Stimulated activated CD4-positive, alpha-beta T cell treated with anti-CD3 and anti-CD28 coated beads, Interleukin-4, amount 100 ng/mL, for 24 hours (primary cell): ENCODE measurements at places on chromosomes 2 and 18.

- DNase-seq = no peak
These were observed 57.9 kb downstream of the ABCA12 start for GRCh38 chr2:215080545-215080944.

DNA sequence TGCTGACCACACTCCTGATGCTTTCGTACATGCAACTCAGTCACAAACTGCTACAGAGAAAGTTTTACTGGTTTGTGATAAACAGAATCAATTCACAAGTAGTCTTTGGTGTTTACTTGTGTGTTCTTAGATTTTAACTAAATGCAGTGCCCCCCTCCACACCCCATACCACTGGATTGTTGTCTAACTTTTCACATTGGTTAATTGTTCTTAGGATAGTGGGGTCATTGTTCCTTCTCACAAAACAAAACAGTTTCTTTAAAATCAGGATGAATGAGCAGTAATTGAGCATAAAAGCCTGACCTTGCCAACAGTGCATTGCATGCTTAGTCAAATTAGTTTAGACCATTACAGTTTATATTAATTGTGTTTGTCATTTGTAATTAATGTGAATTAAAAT lies 14.1 kb upstream of the PNPT1 start:
- no peak for DNase-seq

GRCh38 chr2:61335187-61335586 lies 135.7 kb downstream of the USP34 start:
- DNase-seq = no peak

GRCh38 chr2:105853354-105854088 lies 108.8 kb downstream of the NCK2 start:
- DNase-seq = no peak

GRCh38 chr2:174615871-174616436 lies 18.4 kb upstream of the WIPF1 start:
- DNase-seq = no peak

GRCh38 chr2:36406296-36406695 lies 50.7 kb downstream of the CRIM1 start:
- DNase-seq = no peak

- no peak for DNase-seq
These were observed 229.5 kb downstream of the CNTNAP5 start for GRCh38 chr2:124254621-124255020.

- no peak for DNase-seq
These were observed 25.7 kb upstream of the ID2 start for GRCh38 chr2:8656160-8656641.

- no peak for DNase-seq
These were observed 27.2 kb upstream of the FHL2 start for GRCh38 chr2:105425936-105426625.

- DNase-seq = no peak
These were observed 178.9 kb upstream of the SERPINE2 start for GRCh38 chr2:224217962-224218347.

GRCh38 chr18:76970770-76971559 lies 148.6 kb downstream of the ZNF236 start:
- DNase-seq = no peak

GRCh38 chr18:49841236-49842217 lies 28.2 kb upstream of the ACAA2 start:
- no peak for DNase-seq

- DNase-seq = no peak
These were observed 1.2 kb downstream of the STON1 start for GRCh38 chr2:48531141-48531648.

- no peak for DNase-seq
These were observed 62.1 kb downstream of the CYP26B1 start for GRCh38 chr2:72085513-72085912.

DNA sequence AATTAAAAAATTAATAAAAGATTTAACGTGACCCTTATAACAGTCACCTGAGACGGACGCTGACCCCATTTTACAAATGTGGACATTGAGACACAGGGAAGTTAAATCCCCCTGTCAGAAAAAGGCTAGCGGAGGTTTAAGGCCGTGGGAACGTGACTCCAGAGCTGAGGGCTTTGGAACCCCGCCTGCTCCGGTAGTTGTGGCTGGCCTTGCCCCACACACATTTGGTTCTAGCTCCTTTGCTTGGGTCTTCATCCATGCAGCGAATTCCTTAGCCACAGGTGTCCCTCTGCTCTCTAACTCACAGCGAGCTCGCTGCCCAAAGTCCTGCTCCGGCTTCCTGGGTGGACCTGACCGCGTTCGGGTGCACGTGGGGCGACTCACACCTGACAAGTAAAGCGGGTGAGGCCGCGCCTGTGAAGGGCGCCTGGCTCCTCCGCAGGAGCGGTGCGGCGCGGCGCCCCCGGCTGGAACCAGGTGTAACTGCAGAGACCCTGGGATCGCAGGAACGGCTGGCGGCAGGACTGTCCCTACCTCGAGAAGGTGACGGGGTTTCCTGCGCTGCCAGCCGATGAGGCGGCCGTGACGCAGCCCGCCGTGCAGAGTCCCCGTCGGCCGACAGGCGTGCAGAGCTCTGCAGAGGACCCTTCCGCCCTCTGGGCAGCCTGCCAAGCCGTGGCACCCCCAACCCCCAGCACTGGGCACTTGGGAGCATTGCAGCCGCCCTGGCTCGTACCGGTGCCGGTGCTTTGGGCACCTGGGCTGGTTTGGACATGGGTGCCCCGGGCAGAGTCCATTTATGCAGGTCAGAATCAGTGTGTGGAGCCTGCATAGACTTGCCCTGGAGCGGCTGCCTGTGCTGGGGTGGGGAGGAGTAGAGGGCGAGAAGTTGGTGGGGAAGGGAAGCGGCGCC lies 2.4 kb upstream of the PROC start:
- DNase-seq = peak; percentile 82

DNA sequence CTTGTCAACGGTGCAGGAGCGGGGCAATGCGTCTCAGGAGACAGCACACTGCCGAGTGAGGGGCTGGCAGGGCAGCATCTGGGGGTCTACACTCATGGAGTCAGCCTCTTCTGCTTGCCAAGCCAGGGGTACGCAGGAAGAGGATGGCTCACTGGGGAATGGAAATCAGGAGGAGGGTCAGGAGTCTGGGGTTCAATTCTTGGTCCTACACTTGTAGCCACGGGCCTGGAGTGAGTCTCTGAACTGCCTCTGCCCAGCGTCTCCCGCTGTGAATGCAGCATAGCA lies 70.0 kb downstream of the CAPN13 start:
- no peak for DNase-seq

DNA sequence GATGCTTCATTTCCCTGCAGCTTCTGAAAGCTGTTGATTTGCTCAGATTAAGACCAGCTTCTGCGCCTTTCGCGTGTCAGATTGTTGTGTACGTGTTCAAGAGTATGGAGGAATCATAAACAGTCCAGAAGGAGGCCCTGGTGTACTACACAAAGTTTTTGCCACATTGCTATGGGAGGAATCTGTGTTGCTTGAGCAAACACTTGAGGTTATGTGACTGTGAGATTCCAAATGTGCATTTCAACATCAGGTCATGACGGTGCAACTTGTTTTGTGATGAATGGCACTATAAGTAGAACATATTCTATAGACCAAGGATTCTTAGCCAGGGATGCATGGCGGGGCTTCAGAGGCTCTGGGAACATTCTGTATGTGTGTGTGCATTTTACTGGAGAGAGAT lies 35.0 kb downstream of the SRSF7 start:
- no peak for DNase-seq

DNA sequence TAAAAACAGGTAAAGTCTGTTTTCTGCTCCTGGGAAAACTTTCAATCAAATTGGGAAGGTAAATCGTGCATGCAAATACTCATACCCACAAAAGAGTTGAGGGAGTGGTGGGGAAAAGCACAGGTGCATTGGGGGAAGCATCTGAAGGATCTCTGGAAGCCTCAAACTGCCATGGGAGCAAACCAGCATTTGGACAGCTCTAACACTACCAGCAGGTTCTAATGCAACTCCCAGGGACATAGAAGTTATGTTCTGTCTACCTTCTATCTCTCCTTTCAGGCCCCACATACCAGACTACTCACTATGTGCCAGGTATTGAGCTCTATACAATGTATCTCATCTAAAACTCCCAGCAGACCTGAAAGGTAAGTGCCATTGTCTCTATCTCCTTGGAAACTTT lies 933.7 kb downstream of the NRXN1 start:
- DNase-seq = no peak

GRCh38 chr2:10844097-10844496 lies 31.5 kb upstream of the PDIA6 start:
- no peak for DNase-seq

DNA sequence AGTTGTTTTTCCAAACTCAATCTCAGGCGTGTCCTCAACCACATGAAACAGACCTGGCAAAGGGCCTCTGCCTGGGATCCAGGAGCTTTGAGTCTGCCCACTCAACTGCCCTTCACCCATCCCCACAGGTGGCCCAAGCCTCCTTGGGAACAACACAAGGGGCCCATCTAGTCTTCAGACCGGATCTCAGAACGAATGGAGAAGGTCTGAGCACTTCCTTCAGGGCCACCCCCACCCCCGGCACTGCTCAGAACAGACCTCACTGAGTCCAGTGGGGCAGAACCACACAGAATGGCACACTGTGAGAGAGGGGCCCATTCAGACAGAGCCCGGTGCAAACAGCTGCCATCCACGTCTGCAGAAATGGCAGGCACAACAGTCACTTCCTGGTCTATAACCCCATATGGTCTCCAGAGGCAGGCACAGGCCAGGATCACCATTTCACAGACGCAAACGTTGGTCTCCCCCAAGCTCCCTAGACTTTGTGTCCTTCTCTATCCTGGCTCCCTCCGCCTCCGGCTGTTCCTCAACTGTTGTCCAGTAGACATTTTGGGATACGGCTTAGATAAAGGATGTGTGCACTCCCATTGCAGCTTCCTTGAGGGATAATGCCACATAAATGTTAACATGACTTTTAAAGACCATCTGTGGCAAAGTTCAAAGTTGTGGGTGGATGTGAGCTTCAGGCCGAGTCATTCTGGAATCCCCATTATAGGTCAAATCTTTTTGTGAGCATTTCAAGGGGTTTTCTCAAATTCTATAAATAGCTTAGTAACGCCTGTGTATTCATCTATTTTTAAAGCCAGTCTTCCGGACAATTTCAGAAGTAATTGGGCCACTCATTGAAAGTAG lies 149.7 kb downstream of the SMAD7 start:
- no peak for DNase-seq

DNA sequence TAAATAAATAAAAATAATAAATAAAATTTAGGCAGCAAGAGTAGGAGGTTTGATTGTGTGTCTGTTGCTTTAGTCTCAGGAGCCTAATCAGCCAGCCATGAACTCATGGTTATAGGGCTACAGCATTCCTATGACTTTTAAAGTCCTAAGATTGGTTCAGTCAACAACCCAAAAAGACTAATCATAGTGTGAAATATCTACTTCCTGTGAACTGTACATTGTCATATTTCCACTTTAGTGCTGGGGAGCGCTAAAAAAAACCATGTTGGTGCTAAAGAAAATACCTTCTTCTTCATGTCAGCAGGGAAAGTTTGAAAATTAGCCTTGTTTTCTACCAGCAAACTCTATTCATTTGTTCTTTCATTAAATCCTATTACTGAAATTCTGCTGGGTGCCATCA lies 521.6 kb downstream of the RNF144A start:
- no peak for DNase-seq

- DNase-seq = no peak
These were observed 82.9 kb upstream of the CDKL4 start for GRCh38 chr2:39326644-39327043.

GRCh38 chr2:96618596-96619283 lies 19.4 kb downstream of the KANSL3 start:
- DNase-seq = no peak

DNA sequence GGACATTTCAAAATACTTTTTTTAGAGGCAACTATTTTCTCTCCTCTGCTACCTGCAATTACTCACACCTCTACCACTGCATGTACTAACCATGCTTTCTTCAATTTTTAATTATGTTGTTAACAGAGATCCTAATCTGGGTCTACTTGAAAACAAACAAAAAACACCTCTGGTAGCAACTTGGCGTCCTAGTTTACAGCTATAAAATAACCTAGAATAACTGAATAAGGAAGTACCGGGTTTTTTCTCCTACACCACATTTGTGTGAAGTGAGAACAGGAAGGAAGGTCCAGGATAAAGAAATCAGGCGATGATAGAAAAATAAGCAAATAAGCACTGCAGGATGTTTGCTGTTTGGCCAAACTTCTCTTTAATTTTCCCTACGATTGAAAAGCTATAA lies 633.5 kb downstream of the LRP1B start:
- no peak for DNase-seq

GRCh38 chr2:217248312-217248935 lies 388.6 kb upstream of the TNP1 start:
- no peak for DNase-seq

DNA sequence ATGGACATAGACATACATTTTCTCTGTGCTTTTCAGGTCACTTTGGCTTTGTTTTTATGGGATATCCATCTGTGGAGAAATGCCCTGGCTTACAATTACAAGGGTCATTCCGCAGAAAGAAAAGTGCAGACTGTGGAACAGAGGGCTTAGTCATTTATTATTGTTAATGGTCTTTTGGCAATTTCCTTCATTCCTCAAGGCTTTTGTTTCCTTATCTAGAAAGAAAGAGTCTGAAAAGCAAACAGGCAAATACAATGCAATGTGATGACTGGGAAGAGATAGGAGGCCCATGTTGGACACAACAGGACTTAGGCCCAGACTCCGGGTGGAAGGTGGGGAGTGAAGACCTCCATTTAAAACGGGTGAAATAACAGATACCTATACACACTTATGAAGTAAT lies 129.5 kb upstream of the CAVIN2 start:
- DNase-seq = no peak

DNA sequence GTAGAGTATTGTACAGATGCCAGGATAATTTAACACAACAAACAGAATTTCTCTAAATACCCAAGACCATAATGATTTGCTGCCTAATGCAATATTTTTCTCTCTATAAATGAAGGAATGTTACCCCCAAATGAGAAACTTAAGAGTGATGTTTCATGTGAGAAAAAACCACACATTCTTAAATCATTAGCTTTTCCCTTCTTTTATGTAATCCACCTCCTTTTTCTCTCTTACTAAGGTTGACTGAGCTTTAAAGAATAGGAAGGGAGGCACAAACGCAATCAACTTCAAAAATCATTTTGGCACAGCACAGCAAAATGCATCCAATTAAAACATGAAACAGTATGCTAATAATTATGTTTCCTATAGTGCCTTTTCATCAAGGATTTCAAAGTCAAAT lies 698.1 kb upstream of the CDH2 start:
- no peak for DNase-seq

DNA sequence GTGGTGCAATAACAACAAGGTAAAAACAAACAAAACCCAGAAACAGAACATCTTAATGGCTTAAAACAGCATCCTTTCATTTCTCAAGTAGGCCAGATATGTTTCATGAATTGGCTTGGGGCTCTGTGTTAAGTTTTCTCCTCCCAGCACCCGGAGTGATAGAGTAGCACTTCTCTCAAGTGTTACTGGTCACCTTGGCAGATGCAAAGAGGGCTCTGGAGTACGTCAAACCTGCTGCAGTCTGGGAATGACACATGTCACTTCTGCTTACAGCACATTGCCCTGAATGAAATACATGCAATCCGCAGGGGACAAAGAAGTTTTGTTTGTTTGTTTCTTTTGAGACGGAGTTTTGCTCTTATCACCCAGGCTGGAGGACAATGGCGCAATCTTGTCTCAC lies 639.3 kb downstream of the CNTNAP5 start:
- DNase-seq = no peak
